ENCODE measurements at places on chromosomes 16 and 17.

DNA sequence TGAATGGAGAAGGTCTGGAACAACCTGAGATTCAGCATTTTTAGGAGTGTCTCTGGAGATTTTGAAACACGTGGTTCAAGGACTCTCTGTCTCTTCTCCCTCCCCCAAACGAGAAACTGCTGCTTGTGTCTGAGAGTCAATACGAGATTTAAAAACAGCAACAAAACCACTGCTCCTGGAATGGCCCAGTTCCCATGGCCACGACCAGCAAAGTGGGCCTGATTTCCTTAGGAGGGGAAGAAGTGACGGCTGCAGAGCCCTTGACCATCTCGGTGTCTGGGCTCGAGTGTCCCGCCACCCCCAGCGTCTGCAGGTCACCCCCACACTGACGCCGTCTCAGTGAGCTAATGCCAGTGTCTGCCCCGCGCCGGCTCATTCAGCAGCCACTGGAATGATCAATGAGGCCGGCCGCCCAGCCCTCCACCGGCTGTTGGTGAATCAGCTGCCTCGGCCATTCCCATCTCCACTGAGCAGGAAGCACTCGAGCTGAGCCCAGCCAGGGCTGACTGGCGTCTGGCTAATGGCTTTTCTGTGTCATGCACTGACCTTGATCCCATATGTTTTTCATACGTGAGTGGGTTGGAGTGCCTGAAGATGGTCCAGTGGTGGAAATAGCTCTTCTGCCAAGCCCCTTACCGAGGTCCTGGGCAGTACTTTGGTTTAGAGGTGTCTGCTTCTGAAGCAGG is 151.8 kb downstream of the PITPNC1 start:
- DNase-seq: no peak

- DNase-seq: no peak
These were observed 1.4 kb downstream of the CENPX start for GRCh38 chr17:82021107-82021899.

DNA sequence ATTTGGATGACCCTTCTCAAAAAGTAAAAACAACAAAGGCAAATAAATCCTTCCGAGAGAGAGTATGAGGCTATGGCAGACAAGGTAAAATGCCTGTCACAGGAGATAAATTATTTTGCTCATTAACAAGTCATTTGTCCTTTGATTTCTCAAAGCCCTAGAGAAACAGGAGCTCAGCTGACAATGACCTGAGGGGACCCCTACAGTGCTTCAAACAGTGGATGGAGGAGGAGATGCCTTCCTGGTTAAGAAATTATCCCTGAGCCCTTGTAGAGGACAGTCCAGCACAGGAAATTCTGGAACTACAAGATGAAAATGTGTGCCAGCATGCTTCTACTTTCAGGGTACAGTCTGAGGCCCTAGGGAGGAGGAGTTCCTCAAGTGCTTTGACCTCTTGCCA is 24.0 kb upstream of the RHBDL3 start:
- DNase-seq: no peak

DNA sequence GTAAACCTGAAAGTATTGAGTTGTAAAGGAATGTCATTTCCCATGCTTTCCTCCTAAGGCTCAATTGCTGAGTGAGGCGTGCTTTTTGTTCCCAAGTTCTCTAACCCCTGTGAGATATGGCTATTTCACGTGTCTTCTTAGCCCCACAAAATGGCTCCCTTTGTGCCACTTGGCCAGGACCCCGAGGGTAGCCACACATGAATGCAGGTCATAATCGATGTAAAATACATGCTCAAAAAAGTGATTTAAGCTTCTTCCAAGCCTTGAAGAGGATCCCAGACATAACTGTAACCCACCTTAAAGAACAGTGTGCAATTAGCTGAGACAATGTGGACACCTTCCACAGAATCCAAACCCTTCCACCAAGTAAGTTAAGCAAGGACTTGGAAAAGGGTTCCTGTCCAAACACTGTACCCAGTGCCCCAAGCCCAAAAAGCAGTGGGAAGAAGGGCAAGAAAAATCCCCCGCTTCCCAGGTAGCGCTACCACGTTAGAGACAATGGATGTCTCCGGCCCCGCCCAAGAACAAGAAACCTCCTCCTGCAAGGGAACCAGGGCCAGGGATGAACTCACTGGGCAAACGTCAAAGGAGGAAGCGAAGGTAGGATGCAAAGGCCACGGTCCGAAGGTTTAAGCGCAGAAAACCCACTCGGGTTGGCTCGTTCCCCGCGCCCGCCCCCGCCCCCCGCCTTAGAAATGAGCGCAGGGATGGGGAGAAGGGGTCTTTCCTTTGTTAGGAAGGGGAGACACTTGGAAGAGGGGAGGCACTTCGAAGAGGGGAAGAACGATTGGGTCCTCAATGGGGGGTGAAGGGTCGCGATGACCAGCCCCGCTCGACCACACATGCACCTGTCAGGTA is 1.2 kb downstream of the JPT1 start:
- no peak for DNase-seq

GRCh38 chr16:70396246-70396904 is 42.5 kb downstream of the ST3GAL2 start:
- no peak for DNase-seq

DNA sequence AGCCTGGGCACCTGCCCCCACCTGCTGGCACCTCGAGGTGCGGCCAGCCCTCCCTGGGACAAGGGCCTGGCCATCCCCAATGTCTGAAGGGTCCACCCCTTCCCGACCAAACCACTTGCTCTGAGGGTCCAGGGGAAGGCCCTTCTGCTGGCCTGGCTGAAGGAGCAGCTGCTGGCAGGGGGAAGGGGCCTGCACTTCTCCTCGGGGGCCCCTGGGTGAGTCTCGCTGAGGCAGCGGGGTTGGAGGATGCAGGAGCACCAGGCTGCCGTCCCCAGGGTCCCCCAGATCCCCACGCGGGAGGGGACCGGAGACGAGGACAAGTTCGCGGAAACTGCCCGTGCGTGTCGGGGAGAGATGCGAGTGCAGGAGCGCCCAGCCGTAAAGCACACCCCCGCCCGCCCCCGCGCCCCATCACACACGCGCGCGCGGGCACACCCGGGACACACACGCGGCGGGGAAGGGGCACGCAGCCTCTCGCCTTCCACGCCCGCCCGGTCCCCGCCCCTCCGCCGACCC is 725 bp upstream of the CACNA1H start:
- DNase-seq: no peak

DNA sequence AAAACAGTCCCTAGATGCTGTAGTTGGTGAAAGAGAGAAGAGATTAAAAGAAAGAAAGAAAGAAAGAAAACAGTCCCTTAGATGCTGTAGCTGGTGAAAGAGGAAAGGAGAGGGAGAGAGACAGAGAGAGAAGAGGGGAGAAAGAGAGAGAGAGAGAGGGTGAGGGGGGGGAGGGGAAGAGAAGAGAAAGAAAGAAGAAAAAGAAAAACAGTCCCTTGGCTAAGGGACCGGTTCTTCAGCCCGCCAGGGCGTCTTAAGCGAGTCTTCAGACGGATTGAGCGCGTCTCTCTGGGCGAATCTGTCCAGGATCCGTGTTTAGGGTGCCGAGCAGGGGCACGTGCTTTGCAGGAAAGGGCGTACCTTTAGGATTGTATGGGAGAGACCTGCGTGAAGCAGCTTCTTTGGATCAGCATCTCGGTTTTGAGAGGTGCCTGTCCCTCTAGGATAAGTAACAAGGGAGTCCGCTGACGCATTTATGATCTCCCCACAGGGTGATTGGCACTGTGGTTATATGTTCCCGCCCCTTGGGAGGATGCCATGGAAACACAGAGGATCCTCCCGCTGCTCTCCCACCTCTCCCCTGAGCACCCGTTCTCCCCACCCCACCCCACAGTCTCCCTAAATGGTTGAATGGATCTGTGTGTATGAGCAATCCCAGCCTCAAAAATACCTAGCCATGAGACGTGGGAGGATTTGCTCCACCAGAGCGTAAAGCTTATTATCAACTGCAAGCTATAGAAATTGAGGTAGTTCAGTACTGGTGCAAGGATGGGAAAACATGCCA is 16.7 kb downstream of the GNGT2 start:
- peak; percentile 22 for DNase-seq

DNA sequence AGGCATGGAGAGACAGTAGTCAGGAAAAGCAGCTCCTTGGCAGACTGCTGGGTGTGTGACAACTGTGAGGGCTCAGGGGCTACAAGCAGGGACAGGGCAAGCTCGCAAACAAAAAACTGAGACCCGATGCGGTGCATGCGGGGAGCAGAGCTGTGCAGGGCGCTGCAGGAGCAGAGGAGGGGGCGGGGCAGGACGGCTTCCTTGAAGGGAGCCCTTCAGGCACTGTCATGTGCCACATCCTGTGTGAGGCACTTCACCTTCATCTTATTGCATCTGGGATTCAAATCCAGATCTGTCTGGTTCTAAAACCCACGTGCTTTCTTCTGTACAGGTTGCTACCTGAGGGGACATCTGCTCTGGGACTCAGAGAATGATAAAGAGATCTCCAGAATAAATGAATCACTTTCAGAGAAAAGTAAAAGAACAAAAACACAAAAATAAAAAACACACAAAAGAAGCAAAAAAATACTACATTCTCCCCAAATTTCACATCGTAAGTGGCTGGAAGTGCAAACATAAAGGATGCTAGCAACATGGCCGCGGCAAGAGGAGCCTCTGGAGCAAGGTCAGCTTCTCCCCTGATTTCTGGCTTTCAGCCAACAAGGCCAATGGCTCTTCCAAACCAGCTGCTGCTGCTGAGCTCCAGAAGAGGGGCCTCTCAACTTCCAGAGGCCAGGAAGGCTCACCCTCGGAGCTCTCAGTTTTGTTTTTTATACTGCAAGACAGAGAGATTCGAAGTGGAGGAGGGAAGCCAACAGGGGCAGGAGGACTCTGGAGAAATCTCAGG is 14.2 kb downstream of the LYRM9 start:
- no peak for DNase-seq

GRCh38 chr16:28130099-28131088 is 66.9 kb upstream of the GSG1L start:
- no peak for DNase-seq

DNA sequence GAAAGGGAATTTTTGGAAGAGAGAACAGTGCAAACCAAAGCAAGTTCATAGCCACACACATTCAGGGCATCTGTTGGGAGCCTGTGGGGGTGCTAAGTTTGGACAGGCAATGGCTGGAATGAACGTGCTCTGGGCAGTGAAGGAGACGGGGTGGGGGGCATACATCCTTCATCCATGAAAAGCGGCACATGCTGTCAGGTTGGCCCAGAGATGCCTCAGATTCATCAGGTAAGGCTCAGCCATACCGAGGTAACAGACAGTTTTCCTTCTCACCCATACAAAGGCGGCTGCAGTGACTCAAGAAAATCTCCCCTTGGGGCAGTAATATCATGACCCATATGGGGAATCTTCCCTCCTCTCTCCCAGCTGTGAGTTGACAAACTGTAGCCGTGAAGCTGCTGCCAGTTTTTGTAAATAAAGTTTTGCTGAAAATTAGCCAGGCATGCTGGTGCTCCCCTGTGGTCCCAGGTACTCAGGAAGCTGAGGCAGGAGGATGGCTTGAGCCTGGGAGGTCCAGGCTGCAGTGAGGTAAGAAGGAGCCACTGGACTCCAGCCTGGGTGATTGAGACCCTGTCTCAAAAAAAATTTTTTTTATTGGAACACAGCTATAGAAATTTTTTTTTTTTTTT is 9.2 kb upstream of the UBALD2 start:
- DNase-seq: no peak

DNA sequence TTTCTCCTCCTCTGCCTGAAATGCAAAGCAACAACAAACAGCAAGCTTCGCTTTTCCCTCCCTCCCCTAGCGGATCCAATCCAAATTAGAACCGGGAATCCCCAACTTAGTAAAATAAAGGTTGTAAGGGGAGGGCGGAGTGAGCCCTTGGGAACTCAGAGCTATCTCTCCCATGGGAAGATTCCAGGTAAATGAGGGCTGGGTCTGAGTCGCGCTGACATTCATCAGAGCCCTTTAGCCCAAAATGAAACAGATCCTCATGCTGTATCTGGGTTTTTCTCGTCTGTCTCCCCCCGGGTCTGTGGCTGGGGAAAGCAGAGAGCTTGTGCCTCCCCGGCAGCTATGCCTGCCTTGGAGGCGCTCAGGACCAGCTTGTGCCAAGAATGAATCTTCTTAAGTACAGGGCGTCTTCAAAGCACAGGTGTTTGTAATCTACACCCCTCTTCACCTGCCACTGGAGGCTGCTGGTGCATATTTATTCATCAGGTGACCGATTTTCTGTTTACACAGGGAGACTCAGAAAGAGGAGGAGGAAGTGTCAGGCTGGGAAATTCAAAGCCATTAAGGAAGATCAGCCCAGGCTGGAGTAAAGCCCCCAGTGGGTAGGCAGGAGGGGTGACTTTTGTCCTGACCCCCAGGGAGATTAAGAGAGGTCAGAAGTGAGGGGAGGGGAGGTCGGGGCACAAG is 55.0 kb upstream of the GSE1 start:
- DNase-seq: no peak

DNA sequence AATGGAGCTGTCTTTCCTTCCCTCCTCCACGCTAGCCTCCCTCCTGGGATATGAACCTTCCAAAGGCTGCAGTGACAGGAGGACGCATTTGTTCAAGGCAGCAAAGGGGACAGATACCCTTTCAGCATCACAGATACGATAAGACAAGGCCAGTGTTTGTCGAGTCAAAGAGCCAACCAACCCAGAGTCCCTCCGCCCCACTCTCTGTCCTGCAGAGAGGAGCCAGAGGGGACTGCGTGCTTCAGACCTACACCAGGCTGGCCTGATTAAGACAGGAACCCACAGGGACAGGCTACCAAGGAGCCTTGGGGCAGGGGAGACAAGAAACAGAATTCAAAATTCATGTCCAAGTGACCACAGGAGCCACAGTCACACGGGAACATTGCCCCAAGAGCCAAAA is 72.6 kb upstream of the CDH5 start:
- DNase-seq: no peak

GRCh38 chr17:68302066-68302564 is 10.8 kb downstream of the ARSG start:
- DNase-seq: peak; percentile 25

GRCh38 chr16:67814567-67814966 is 7.9 kb downstream of the TSNAXIP1 start:
- DNase-seq: no peak

GRCh38 chr17:61480414-61480807 is 28.2 kb downstream of the TBX4 start:
- no peak for DNase-seq

GRCh38 chr16:68715471-68715870 is 21.6 kb upstream of the CDH1 start:
- DNase-seq: no peak

GRCh38 chr17:81419319-81419885 is 24.1 kb downstream of the BAHCC1 start:
- no peak for DNase-seq

DNA sequence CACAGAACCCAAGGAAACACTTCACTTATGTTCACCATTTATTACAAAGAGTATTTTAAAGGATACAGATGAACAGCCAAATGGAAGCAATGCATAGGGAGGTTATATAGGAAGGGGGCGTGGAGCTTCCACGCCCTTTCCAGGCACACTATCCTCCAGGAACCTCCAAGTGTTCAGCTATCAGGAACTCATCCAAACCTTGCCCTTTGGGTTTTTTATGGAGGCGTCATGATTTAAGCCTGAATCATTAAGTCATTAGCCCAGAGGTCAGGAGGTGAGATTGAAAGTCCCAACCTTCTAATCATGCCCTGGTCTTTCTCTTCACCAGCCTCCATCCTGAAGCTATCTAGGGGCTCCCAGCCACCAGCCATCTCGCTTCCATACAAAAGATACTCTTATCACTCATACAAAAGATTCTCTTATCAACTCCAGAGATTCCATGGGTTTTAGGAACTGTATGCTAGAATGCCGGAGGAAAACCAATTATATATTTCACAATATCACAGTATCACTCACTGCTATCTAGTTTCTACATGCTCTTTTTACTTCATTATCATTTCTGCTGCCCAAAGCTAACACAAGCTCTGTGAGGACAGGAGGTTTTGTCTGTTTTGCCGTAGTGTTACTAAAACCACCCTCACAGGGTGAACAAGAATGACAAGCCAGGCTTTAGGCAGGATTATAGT is 213.4 kb downstream of the SLC39A11 start:
- DNase-seq: no peak

Measured in NCI-H2081 treated with DMSO at 0.1 percent for 48 hours (cell line).